ENCODE measurements at places on chromosomes 1 and 21.

GRCh38 chr1:156852418-156852874, 6.5 kb downstream of the INSRR start:
- no peak for DNase-seq

DNA sequence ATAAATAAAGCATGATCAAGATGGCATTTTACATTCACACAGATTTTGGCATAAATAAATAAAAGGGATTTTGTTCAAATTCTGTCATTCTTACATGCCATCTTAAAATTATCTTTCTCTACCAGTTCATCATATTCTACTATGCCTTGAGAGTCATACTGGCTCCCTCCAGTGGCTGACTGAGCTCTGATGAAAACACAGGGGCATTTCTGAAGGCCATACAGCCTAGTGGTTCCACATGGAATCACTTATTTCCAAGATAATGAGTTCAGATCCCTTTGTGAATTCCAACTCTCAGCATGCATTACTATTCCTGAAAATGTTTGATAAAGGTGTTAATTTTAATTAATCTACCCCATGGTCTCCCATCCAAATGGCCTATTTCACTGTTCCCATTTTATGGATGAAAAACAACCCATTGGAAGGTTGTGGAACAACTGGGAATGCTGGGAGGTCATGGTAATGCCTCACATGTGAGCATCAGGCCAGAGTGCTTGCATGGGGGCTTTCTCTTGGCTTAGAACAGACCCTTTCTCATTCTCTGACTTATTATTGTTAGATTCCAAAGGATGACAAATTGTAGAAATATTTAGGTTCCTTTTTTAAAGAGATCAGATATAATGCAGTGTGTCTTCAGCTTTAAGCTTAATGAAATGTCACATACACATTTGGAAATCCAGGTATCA, 622.4 kb upstream of the PKN2 start:
- DNase-seq: peak; percentile 53

DNA sequence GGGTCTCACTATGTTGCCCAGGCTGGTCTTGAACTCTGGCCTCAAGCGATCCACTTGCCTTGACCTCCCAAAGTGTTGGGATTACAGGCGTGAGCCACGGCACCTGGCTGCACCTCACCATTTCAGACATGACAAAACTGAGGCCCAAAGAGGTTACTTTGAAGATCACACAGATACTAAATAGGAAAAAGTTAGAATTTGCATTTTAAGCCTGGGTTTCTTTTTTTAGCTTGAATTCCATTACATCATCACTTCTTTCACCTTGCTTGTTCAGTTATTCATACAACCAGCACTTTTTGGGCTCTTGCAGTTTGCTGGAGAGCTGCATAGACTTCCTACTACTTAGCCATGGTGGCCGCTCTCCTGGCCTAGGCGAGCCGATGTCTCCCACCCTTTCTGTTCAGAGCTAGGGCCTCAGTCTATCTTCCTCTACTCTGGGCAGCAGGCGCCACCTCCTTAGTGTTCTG, 16.3 kb upstream of the CD2 start:
- no peak for DNase-seq

DNA sequence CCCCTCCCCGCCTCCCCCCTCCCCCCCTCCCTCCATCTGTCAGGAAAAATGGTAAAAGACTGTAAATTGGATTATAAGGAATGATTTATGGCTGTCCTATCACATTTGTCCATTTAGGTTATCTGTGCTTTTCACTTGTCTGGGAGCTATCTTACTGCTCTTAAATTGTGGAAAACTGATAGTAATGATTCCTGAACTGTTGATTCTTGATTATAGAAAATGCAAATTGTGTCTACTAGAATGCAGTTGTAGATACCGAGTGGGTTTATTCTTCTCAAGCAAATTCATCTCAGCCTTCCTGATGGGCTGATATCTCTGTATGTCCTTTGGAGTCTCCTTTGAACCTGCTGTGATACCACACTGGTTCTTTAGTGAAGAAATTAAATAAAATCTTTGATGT, 12.3 kb downstream of the RYR2 start:
- DNase-seq: no peak

GRCh38 chr1:47809301-47810084, 187.7 kb downstream of the TRABD2B start:
- DNase-seq: no peak

DNA sequence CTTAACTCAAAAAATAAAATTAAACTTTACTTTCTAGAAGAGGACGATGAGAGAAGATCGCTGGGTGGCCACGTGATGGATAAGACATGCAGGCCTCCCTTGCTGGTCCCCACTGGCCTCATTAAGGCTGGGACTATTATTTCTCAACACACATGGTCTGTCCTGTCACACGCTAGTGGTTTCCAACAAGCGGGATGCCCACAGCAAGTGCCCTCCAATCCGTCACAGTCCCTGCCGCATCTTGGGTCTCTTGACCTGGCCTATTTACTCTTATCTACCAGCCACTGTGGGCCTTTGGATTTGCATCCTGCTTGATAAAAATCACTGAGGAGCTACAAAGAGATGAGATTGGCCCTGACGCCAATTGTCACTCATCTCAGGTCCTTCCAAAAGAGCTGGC, 30.0 kb downstream of the CAPZB start:
- no peak for DNase-seq
